ENCODE measurements at places on chromosomes 11 and 22. TPM values are rescaled to one million over a fixed set of nuclear protein-coding genes. Genes with fewer than 3 reads are reported as not detected.

- DNase-seq, result no peak
These were observed 1420.7 kb downstream of the TBC1D22A start for GRCh38 chr22:48182846-48183805.

- no peak for DNase-seq
These were observed 35.2 kb upstream of the CSNK1E start for GRCh38 chr22:38352436-38352835.

- DNase-seq, result no peak
These were observed 5.6 kb upstream of the MFNG start for GRCh38 chr22:37491559-37492427.

DNA sequence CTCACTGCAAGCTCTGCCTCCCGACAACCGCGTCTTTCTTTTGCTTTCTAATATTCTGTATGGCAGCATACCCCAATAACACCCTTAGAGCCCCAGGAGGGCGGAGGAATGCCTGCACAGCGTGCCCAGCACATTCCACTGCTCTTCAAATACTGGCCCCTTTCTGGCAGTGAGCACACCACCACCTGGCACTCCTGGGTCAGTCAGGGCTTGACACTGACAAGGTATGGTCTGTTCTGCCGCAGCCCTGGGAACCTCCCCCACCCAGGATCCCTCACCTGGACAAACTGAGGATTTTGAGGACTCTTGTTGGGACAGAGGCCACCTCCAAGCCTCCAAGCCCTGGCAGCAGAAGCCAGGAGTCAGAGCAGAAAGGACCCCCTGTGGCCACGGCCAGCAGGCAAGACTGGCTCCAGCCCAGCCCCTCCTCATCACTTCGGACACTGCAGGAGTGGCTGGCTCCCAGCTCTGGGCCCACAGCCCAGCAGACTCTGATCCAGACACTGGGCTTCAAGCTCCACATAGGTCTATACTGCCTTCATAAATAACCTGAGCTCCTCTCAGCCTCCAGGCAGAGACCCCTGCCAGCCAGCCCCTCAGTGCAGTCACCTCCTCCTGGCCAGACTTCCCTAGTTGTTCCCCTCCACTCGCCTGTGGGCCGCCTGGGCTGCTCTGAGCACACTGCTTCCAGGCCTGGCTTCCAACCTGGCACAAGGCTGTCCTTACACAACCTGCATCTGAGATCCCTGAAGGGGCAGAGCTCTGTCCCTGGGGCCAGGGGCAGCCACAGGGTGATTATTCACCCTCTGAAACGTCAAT, 14.5 kb downstream of the CARS1 start:
- DNase-seq, result no peak

GRCh38 chr11:7167976-7168740, 79.4 kb downstream of the RBMXL2 start:
- DNase-seq, result no peak

GRCh38 chr22:25172153-25172552, 27.5 kb upstream of the CRYBB3 start:
- DNase-seq, result no peak

DNA sequence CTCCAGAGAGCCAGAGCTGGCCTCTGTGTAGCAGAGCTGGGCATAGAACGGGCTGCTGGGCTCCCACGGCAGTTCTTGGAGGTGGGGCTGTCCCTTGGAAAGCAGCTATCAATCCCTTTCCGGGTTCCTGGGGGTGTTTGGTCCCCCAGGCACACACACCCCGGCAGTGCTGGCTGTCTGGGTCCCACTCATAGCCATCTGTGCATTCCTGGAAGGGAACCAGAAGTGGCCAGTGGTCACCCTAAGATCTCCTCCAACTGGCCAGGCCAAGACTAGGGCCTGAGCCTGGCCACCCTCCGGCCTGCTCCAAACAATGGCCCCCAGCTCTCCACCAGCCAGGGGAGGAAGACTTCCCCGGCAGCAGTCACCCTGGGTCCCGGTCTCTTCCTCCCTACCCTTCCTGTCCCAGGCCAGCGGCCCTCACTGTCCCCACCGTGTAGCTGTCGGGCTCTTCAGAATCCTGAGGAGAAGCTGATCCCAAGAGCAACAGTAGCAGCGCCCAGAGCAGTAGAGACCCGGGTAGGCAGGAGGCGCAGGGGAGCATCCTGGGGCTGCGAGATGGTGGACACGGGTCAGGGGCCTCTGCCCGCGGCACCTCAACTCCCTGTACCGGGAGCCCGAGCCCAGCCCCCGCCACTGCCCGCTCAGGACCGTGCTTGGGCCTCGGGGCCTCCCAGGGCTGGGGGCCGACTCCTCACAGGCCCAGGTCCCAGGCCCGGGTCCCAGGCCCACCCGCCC, 620 bp downstream of the EFEMP2 start:
- DNase-seq, result peak; percentile 56

GRCh38 chr11:56027354-56027753, at the start of gene OR5AS1:
Gene OR5AS1 (plus strand): TSS chr11:56027654. CDS start chr11:56030419, 2,765 bp downstream.
- no peak for DNase-seq

GRCh38 chr11:123060277-123061000, 1.5 kb downstream of the HSPA8 start:
- DNase-seq, result no peak

DNA sequence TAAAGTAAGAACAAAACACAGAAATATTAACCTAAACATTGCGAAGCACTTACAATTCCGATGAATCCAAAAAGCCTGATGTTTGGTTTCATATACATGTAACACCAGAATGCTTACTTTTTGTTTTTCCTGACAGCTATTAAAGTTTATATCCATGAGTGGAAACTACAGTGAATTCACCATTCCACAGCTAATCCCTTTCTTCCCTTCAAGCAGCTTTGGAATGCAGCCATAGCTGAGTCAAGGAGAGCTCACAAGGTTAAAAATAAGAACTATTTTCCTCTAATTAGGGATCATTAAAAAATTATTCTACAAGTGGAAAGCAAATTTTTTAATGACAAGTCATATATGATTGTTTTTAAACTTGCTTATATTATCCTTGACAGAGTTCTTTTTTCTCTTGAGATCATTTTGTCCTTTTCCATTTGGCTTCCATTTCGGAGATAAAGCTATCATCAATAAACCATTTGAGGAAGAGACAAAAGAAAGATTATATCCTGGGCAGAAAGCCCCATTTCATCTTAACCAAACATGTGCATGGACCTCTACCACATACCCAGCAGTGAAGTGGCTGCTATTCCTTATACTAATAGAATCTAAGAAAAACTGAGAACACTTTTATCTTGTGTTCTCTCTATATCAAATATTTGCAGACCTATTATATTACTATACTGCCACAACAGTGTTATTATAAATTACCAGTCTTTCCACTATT, 19.7 kb upstream of the FIBIN start:
- DNase-seq, result no peak

Gene CHST1
- total RNA-seq, result 2.4 TPM

Gene TSKU
- 30.3 TPM for total RNA-seq

Gene TKFC
- total RNA-seq, result 87.8 TPM

Gene MAPK8IP2
- total RNA-seq, result 1.8 TPM
